ENCODE measurements at places on chromosomes 2 and 18. TPM values are rescaled to one million over a fixed set of nuclear protein-coding genes. Genes with fewer than 3 reads are reported as not detected.

Gene BMP10
- total RNA-seq, result not detected

Gene KANSL1L
- total RNA-seq, result 7.0 TPM

Gene NEU2
- total RNA-seq, result not detected

Gene CEP68
- 20.1 TPM for total RNA-seq

Gene RTP5
- 0.36 TPM for total RNA-seq

Gene TBR1
- not detected for total RNA-seq

Gene FSIP2
- 0.39 TPM for total RNA-seq

Gene GCKR
- total RNA-seq, result not detected

Gene OTOS
- total RNA-seq, result not detected

Gene PELI1
- 274 TPM for total RNA-seq

Gene SALL3
- 0.22 TPM for total RNA-seq

Gene CYP1B1
- total RNA-seq, result 0.14 TPM

Gene NT5DC4
- total RNA-seq, result not detected

Gene MYO1B
- 1.3 TPM for total RNA-seq

Gene SP140
- total RNA-seq, result 55.1 TPM

Gene CHCHD5
- 13.4 TPM for total RNA-seq

Gene FEV
- total RNA-seq, result not detected

Gene NGEF
- not detected for total RNA-seq

Gene ALK
- total RNA-seq, result not detected

Gene RNF152
- total RNA-seq, result 0.60 TPM

Gene NETO1
- total RNA-seq, result not detected

Gene KCNG2
- not detected for total RNA-seq

Gene MPP4
- total RNA-seq, result not detected

Gene GKN2
- not detected for total RNA-seq

Gene REG3A
- total RNA-seq, result not detected

Gene GRB14
- not detected for total RNA-seq

Gene DSG1
- total RNA-seq, result not detected

Gene ATAD2B
- total RNA-seq, result 30.7 TPM

Gene THADA
- 29.3 TPM for total RNA-seq

Gene HOXD9
- not detected for total RNA-seq

Gene CDK5R2
- total RNA-seq, result not detected

Gene RPL31
- total RNA-seq, result 2,901 TPM

Gene C2orf78
- not detected for total RNA-seq

Gene PSMA8
- total RNA-seq, result not detected

Gene TEKT4
- not detected for total RNA-seq

Gene AMER3
- total RNA-seq, result not detected

Gene ABCB11
- not detected for total RNA-seq

Data from CD4-positive, alpha-beta T cell (primary cell).